ENCODE measurements at places on chromosomes 6 and 20.

- DNase-seq: no peak
These were observed 42.4 kb downstream of the SSR1 start for GRCh38 chr6:7270320-7271204.

DNA sequence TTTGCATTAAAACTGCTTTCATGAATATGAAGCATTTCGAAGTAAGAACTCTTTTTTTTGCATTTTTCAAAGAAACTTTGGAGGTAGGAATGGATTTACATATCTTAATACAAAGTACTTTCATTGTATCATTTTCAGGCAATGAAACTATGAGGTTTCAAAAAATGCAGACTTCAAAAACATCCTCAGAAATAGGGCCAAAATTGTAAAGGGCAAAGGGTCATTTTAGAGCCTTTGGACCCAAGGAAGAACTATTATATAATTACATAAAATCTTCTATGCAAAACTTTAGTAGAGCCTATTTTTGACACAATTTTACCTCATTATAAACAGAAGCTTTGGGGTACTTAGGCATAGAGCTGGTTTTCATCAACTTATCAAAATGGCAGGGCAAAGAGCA lies 4.9 kb downstream of the PRKN start:
- no peak for DNase-seq

DNA sequence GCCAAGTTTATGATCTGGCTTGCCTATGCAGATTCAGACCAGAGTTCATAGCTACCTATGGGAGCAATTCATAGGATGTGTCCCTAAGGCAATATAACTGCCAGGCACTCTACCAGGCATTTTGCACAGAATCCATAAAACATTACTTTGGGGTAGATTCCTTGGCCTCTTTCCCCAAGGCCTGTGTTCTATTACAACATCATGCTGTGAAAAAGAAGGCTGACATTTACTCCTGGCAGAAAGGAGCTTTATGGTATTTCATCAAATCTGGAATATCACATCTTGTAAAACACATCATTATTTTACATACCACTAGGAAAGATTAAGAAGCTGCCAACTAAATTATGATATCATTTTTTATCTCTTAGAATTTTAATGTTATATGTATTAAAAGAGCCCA lies 287.0 kb upstream of the MARCKS start:
- no peak for DNase-seq

DNA sequence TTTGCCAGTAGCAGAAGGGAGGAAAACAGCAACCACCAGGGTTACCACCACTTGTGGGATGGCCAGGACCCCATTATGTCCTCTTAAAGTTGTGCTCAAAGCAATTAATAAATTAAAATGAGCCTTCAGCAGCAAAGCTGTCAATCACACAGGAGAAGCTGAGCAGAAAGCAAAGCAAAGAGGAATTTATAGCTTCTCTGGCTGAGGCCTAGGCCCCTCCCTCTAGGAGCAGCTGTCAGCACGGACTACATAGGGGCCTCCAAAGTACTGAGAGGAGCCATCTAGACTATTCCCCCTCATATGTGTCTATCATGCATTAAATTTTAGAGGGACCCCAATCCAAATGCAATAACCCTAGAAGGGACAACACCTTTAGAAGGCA lies 6.4 kb downstream of the CCND3 start:
- DNase-seq: no peak

DNA sequence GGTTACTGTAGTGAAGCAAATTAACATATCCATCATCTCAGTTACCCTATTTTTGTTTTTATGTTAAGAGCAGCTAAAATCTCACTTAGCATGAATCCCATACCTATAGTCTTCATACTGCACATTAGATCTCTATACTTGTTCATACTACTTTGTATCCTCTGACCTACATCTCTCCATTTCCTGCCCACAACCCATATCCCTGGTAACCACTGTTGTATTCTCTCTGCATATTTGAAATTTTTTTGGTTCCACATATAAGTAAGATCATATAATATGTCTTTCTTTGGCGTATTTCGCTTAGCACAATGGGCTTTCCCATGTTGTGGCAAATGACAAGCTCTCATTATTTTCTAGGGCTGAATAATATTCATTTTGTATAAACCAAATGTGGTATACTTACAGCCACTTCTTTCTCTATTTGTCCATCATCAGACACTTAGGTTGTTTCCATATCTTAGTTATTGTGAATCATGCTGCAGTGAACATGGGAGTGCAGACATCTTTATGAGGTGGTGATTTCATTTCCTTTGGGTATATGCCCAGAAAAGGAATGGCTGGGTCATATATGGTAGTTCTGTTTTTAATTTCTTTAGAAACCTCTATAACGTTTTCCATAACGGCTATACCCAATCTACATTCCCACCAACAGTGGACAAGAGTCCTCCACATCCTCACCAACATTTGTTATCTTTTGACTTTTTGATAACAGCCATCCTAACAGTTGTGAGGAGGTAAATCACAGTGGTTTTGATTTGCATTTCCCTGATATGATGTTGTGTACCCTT lies 39.8 kb downstream of the BACH2 start:
- DNase-seq: no peak
